NCI-H524 treated with DMSO at 0.1 percent for 48 hours (cell line): ENCODE measurements at places on chromosomes 11 and 22.

DNA sequence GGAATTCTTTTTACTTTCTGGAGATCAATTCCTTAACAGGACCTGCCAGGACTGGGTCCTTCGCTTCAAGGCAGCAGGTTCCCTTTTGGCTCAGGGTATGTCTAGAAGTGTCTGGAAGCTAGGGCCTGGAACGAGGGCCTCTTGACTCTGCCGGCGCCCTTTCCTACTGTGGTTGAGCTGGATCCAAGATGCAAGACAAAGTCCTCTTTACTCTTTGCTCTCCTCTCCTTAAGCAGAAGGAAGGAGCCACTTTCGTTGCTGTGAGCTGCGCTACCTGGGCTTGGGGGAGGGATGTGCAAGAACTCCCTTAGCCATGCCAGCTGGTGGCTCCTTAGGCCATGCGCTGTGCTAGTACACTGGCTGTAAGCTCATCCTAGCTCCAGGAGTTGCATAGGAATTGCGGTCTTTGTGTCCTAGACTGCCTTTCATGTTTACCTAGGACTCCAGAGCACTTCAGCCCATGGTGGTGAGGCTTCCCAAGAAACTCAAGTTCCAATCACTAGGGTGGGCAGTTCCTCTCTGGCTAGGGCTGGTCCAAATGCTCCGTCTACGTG lies 18.1 kb downstream of the GLB1L2 start:
- no peak for DNase-seq

- DNase-seq, result no peak
Measured at GRCh38 chr22:22855617-22856308, 31.9 kb upstream of the IGLL5 start.

GRCh38 chr22:50435291-50436014 lies 39.4 kb downstream of the SBF1 start:
- no peak for DNase-seq

DNA sequence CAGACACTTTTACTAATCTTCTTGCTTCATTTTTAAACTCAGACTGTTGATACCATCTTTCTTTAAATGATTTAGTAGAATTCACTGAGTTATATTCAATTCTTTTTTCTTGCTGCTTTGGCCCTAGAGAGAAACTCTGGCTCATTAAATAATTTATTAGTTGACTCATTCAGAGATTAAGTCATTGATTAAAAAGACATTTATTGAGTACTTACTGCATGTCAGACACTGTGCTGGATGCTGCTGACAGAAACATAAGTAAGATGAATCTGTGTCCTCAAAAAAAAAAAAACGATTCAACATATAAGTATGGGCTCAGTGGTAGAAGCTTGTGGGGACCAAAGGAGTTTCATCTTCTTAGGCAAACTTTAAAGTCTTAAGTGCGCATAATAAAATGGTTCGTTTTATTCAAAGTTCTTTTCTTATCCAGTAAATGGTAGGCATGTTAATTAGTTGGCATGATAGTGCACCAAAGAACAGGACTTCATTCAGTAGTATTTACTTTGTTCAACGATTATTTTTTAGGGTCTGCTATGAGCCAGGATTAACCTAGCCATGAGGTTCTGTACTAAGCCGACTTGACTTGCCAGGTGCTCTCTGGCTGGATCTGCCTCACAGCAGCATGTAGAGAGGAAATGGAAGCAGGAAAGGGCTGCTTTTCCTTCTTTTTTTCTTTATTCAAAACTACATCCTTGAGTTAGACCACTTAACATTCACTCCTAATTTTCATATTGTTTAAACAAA lies 281.0 kb upstream of the CTSC start:
- no peak for DNase-seq

GRCh38 chr11:3655547-3655946 lies 10.6 kb downstream of the ART1 start:
- DNase-seq, result no peak
